ENCODE measurements at places on chromosomes 7 and 10.

DNA sequence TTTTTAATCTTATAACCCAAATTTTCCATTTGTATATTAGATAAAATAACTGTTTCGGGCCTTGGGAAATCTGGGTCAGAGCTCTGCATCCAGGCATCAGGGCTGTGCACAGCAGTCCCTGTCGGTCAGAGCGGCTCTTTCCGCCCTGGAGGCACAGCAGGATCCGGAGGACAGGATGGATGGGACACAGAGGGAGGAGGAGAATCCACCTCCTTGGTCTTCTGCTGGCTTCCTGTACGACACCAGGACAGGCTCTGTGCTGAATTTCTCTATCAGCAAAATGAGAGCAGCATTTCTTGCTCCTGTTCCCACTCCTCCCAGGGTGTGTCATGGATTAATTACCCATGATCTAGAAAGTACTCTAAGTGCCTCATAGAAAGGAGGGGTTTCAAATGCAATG lies 254.9 kb downstream of the SKAP2 start:
- DNase-seq, result no peak

DNA sequence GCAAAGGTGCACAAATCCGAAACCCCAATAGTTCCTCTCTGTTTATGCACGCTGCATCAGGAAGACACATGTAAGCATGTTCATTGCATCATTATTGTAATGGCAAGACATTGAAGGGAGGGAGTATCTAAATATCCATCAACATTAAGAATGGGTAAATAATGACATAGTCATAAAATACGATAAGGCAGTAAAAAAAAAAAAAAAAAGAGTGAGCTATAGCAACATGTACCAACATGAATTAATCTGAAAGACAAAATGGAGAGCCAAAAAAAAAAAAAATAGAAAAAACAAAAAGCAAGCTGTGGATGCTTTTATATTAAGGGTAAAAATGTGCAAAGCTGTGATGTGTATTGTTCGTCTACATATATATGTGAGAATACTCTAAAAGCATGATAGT lies 70.2 kb upstream of the ABLIM1 start:
- DNase-seq, result no peak

- no peak for DNase-seq
Observed at GRCh38 chr7:135205850-135206249, 5.5 kb downstream of the WDR91 start.

GRCh38 chr10:32210306-32211045 lies 136.5 kb downstream of the EPC1 start:
- peak; percentile 4 for DNase-seq

GRCh38 chr10:3239066-3239919 lies 66.7 kb upstream of the PITRM1 start:
- DNase-seq, result peak; percentile 70

DNA sequence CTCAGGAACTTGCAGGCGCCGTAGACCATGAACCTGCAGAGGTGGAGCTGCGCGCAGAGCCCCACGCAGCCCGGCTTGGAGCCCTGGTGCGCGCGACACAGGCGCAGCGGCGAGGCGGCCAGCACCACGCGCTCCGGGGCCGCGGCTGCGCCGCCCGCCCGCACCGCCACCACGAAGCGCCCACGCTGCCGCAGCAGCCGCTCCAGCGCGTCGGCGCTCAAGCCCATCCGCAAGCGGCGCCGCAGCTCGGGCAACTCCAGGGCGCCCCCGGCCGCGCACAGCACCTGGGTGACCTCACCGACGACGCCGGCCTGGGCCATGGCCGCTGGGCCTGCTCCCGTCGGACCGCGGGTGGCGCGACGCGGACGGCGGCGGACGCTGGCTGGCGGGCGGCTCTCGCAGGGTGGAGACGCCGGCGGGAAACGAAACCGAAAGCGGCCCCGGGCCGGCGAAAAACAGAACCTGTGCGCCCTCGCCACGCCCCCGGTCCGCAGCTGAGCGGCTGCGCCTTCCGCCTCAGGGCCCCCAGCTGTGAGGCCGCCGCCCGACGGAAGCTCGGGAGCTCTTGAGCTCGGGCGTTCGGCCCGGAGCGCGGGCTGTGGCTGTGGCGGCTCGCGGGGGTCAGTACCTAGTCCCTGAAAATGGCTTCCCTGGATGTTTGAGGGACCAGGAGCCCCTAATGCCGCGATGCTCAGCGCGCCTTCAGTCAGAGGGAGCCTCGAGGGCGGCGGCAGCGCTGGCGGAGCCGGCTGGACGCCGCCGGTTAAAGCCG lies at the start of gene PARP12:
PARP12 (minus strand) TSS at position 424 of the 772 bp plus-strand sequence; CDS start at position 320, 104 bp downstream.
- peak; percentile 68 for DNase-seq

GRCh38 chr10:119131512-119132240 lies 27.8 kb downstream of the DENND10 start:
- DNase-seq, result peak; percentile 34

GRCh38 chr10:10959666-10960065 lies 58.0 kb upstream of the CELF2 start:
- no peak for DNase-seq

DNA sequence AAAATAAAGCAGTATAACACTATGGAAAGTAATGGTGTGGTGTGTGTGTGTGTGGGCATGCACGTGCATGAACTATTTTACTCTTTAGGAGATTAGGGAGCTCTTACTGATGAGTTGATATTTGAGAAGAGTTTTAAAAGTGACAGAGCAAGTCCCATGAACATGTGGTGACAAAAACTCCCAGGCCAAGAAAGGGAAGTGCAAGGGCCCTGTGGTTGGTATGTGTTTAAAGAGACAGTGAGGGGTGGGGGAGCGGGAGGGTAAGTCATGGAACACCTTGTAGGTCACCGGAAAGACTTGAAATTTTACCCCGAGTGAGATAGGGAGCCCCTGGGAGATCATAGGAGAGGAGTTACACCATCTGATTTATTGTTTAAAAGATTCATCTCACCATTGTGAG lies 63.3 kb downstream of the AKR1B1 start:
- DNase-seq, result no peak

DNA sequence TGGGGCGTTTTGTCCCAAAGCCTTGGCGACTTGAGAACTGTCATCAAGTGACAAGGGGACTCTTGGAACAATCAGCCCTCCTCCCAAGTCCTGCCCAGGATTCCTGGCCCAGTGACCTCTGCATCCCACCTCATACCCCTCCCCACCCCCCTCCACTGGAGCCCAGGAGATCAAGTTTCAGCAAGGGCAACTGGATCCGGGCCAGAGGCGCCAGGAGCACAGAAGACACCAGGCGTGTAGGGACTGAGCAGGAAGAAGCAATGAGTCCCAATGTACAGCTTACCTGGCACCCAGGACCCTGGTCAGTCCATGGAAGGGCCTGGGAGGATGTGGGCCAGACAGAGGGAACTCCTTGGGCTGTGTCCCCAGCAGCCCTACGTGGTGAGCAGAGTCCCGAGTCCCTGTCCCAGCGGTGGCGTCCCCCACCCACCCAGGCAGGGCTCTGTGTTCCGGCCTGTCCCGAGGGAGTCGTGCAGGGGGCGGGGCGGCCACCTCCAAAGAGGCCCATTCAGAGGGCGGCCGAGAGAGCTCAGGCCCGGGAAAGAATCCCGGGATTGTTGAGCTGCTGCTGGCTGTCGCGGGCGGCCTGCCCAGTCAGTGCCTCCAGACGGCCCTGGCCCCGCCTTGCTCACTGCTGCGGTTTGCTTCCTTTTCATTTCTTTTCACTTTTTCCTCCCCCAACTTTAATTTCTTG lies 254.1 kb downstream of the TNS3 start:
- no peak for DNase-seq

DNA sequence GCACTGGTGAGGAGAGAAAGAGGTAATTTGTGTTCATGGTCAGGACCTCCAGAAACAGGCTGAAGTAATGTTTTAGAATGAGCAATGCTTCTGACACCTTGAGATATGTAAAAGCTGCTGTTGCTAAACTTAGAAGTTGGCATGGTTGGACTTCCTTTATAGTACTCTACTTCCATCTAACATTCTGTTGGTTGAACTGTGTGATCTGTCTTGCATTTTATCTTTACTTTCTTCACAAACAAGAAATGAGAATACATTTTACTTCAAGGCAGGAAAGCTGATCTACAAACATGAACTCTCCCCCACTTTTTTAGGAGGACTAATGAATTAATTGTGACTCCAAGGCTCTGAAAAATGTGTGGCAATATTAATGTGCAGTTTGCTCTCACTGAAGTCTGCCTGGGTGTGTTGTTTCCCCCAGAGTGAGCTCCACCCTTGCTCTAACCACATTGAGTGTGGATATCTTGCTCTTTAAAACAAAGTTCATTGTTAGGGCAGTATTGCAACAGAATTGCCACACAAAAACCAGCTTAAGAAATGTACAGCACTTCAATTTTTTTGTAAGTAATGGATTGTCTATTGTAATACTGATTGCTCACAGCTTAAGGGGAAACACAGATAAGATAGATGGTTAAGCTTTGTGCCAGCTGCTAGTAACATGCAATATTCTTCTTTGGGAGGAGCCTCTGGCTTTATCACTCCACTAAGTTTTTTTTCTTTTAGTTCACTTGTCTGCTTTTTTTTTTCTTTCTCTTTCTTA lies 69.0 kb downstream of the ADD3 start:
- DNase-seq, result no peak

Measured in activated CD4-positive, alpha-beta T cell treated with anti-CD3 and anti-CD28 coated beads, Interleukin-2, amount 50 U/mL, for 24 hours (primary cell).